Dorsolateral prefrontal cortex (tissue), 122 donors: ENCODE measurements at places on chromosomes 13 and 19.

DNA sequence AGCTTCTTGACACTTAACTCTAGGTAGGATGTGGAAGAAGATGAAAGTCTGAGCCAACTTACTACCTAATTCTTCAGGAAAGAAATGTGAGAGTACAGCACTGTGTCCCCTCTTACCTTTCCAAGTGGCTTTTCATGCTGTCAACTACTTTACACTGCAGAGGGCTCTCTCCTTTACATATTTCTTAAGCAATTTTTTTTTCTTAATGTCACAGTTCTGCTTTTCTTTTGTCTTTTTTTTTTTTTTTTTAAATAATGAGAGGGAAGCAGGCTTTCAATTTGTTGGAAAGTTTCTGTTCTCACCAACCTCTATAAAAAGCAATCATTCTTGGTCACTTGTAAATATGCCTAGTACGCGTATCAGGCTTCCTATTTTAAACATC lies 212.7 kb upstream of the MIR17HG start:
- no peak for DNase-seq

- no peak for DNase-seq
Observed at GRCh38 chr13:58207501-58207900, 576.0 kb downstream of the PCDH17 start.

DNA sequence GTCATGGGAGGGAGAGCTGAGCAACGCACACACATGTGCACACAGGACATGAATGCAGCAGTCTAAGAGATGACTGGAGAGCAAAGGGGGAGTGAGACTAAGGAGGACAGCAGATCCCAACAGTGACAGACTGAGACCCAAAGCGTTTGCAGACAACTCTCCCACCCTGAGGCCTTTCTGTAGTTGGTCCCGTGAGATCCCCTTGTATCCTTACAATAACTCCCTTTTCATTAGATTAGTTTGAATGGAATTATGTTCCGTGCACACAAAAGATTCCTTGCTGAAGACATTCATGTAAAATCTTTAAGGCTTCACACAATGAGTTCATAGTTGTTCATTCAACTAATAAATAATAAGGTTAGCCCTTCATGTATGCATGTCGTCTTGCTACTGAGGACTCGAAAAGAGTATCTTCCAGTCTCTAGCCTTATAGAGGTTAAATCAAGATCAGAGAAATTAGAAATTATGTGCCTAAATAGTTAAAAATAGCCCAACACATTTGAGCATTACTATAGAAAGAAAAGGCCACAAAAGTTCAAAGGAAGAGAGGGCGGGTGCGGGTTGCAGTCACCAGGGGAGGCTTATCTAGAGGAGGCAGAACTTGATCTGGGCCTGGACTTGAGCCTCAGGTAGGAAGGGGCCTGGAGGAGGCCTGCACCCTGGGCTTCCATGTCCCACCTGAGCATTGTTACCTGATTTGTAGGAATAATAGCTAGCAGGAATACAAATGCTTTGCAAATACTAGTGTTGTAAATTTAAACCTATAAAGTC lies 3.1 kb upstream of the GTF3A start:
- DNase-seq: no peak

- no peak for DNase-seq
Observed at GRCh38 chr13:87295636-87296035, 375.5 kb upstream of the SLITRK5 start.

- peak; percentile 68 for DNase-seq
Observed at GRCh38 chr19:44951179-44952159, 3.7 kb upstream of the CLPTM1 start.

- no peak for DNase-seq
Observed at GRCh38 chr13:62613819-62614218, 1198.2 kb upstream of the PCDH20 start.

DNA sequence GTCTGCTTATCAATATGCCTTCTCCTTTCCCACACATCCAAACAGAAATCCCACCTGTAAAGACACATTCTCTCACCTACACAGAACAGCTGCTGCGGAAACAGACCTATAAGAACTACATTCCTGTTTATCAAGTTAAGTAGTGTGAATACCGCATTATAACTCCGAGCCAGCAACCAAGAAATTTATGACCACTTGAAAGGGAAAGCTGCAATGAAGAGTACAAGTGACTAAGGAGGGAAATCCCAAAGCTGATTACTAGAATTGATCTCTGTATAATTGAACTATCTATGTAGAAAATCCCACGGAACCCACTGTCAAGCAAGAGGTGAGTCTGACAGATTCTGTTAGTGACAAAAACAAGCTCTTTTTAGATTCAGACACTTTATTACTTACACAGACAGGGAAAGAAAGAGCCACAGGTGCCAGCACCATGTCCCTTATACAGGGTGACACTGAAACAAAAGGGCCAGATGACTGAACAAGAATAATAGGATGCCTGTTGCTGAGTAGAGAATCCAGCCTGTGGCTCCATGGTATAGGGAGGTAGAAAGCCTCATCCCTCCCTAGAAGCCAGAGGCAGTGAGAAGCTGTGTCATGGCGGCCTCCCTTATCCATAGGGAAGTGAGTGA lies 1.6 kb upstream of the IGFL4 start:
- no peak for DNase-seq

- DNase-seq: no peak
Observed at GRCh38 chr13:113441661-113442060, 11.6 kb downstream of the ADPRHL1 start.

GRCh38 chr13:30163441-30163840 lies 143.9 kb downstream of the KATNAL1 start:
- no peak for DNase-seq

DNA sequence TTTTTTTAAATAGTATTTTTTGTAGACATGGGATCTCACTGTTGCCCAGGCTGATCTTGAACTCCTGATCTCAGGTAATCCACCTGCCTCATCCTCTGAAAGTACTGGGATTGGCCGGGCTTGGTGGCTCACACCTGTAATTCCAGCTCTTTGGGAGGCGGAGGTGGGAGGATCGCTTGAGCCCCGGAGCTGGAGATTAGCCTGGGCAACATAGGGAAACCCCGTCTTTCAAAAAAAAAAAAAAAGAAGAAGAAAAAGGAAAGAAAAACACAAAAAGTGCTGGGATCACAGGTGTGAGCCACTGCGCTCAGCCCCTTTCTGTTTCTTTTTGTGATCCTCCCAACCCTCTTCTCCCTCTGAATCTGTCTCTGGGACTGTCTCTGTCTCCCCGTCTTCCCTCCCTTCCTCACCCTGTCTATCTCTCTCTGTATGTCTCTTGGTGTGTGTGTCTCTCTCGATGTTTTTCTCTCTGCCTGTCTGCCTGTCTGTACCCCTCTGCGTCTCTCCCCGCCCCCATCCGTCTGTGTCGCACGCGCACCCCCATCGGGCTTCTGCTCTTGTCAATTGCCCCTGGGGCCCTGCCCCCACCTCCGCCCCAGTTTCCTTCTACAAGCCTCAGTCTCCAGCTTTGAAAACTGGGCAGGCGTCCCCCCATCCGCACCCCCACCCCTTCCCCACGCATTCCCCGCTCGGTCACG lies 540 bp upstream of the ZFP36 start:
- DNase-seq: no peak

- DNase-seq: no peak
Observed at GRCh38 chr19:34430738-34431625, 2.8 kb downstream of the UBA2 start.

DNA sequence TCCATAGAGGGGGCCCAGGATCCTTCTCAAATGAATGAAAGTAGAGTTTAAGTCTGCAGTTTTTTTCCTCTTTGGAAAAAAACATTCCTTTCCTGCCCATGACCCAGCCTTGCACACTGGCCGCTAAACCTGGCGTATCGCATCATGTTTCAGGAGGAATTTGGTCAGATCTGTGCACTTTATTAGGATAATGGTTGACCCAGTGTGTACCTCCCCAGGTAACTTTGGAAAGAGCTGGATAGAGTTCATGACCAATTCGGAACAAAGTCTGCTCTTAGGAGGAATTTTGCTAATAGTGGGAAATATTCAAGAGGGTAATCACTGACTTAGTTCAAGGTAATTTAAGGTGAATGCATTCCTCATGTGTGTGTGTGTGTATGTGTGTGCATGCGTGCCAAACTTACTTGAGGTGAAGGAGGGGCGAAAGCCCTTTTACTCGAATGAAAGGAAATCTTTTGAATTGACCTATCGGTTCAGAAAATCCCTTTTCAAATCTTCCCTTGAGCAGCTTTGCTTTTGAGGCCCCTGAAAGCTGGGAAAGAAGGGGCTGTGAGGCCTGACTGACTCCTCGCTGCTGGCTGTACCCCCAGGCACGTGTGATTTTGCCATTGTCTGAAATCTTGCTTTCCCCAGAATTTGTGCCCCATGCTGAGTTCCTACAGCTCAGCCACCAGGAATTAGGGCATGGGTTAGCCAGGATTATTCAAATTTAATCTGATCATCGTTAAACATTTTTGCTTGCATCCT lies 46.3 kb downstream of the SIPA1L3 start:
- DNase-seq: no peak

GRCh38 chr13:114049026-114049425 lies 75.2 kb upstream of the C13orf46 start:
- DNase-seq: no peak

GRCh38 chr13:109671919-109672318 lies 114.5 kb downstream of the IRS2 start:
- DNase-seq: no peak

- no peak for DNase-seq
Observed at GRCh38 chr19:55673465-55673864, 1.6 kb upstream of the EPN1 start.

- DNase-seq: no peak
Observed at GRCh38 chr19:23971598-23971997, 56.9 kb downstream of the ZNF726 start.

DNA sequence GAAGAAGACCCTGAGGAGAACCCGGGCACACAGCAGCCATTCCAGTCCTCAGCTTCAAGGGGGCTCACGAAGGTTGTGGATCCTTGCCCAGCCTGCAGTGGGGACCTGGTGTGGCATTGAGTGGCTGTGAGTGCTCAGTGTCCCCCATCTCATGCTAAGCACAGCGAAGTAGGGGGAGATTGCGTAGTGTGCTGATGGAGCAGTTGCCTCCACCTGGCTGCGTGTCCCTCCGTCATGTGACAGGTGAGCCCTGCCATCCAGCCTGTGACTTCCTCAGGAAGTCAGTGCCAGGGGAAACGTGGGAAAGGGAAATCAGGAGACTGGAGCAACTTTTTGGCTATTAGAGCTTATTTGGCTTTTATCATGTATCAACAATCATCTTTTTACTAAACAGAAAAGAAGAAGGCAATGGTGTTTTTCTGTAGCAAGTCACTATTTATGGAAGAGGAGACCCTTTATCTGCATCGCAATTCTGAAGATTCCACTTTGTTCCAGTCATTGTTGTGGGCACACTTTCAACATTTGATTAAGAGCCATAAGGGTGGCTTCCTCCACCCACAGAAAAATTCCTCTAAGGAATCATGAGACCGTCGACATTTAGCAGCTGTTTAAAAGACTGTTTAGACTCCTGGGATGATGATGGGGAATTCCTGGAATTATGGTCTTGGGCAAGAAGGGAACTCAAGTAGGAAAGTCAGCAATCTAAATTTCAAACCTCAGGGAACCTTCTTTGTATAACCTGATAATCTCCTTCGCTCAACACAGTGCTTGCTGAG lies 126.8 kb upstream of the SPATA13 start:
- DNase-seq: no peak

DNA sequence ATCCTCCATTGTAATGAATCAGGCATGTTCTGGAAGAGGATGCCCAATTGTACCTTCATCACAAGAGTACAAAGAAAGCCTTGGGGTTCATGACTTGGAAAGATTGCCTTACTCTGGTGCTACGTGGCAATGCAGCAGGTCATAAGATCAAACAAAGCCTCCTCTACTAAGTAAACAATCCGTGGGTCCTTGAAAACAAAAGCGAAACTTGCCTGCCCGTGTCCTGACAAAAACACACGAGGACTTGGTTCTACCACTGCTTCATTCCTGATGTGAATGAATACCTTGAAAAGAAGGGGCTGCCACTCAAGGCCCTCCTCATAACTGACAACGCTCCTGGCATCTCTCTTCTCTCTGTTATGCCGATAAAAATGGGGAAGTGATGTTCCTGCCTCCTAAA lies 18.9 kb downstream of the ZNF563 start:
- DNase-seq: no peak

DNA sequence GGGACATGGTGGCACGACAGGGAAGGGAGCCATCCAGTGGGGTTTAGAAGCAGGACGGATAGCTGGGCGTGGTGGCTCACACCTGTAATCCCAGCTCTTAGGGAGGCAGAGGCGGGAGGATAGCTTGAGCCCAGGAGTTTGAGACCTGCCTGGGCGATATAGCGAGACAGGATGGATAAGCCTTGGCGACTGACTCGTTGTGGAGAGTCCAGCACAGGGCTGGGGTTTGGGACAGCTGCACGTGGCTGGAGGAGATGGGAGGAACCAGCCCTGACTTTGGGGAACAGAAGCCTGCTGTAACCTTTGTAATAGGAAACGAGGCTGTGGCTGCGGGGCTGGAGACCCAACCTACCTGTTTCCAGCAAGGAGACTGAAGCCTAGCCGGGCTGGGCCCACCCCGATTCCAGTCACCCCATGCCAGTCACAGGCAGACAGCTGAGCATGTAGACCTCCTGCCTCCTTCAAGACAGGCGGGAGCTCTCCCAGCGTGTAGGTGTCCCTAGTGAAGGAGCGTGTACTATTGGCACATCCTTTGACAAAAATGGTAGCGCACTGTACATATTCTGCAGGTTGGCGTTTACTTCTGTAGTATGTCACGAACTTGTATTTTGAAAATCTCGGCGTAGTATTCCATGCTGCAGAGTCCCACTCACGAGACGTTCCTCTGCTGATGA lies 8.0 kb downstream of the LENG1 start:
- no peak for DNase-seq
